Activated T-helper 2 cell treated with anti-CD3 and anti-CD28 coated beads, Interferon-gamma antibody, Interleukin-2, Interleukin-4, amounts not matched to agents 10 μg/mL and 5 μg/mL and 100 μg/mL, durations not matched to agents 14 hours and 24 hours and 36 hours (primary cell): ENCODE measurements at places on chromosomes 5 and 9. TPM values are rescaled to one million over a fixed set of nuclear protein-coding genes. Genes with fewer than 3 reads are reported as not detected.

Gene FSTL4
- total RNA-seq = 2.1 and 2.5 TPM in 2 replicates

Gene FXN
- total RNA-seq = 46.8 and 56.7 TPM in 2 replicates

Gene CDX1
- total RNA-seq = not detected in 2 replicates

Gene LAMC3
- total RNA-seq = not detected in 2 replicates

Gene WDR31
- 1.9 and 2.1 TPM in 2 replicates for total RNA-seq

Gene SPZ1
- total RNA-seq = not detected in 2 replicates

GRCh38 chr5:57887851-57888621 lies 405.4 kb upstream of the ACTBL2 start:
- no peak for DNase-seq
- H3K4me1 ChIP-seq = no peaks in the 10 kb centered on the region
- H3K27me3 ChIP-seq = peaks cover 4% of the 10 kb centered on the region
- H3K36me3 ChIP-seq = no peaks in the 10 kb centered on the region
- no peak overlapping the region for H3K4me3 ChIP-seq
- no peak overlapping the region for H3K27ac ChIP-seq

DNA sequence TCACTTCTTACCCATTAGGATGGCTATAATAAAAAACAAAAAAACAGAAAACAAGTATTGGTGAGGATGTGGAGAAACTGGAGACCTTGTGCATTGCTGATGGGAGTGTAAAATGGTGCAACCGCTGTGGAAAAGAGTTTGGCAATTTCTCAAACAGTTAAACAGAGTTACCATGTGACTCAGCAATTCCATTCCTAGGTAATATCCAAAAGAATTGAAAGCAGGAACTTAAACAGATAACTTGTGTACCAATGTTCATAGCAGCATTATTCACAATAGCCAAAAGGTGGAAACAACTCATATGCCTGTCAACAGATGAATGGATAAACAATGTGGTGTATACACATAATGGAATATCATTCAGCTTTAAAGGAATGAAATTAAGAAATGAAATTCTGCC lies 28.9 kb downstream of the DCP2 start:
- H3K27ac ChIP-seq = no peak overlapping the region
- no peak for DNase-seq
- peaks cover 13% of the 10 kb centered on the region for H3K4me1 ChIP-seq

DNA sequence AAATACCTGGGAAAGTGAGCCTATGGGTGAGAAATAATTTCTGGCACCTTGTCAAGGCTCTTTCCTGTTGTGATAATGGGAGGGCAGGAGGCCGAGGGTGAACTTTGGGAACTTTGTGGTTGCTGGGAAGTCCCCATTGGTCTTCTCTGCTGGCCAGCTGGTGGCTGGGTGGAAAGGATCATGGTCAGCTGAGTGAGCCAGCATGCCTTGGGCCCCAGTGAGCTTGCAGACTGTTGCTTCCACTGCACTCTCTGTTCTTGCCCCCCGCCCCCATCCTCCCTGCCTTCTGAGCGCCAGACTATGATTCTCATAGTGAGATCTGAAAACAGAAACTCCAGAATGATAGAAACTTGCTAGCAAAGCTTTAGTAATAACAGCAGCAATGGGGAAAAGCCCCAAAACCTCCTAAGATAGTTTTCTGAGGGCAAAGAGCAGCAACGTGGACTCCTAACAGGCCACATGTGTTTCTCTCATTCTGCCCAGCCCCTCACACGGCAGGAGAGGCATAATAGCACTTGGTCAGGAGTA lies 139.2 kb upstream of the SMARCA2 start:
- DNase-seq = no peak
- no peak overlapping the region for H3K4me3 ChIP-seq
- H3K4me1 ChIP-seq = peaks cover 19% of the 10 kb centered on the region
- no peaks in the 10 kb centered on the region for H3K36me3 ChIP-seq
- H3K27me3 ChIP-seq = peaks cover 30% of the 10 kb centered on the region

GRCh38 chr9:120110520-120110919 lies 469.4 kb downstream of the CDK5RAP2 start:
- no peak overlapping the region for H3K4me3 ChIP-seq
- H3K36me3 ChIP-seq = no peaks in the 10 kb centered on the region
- no peaks in the 10 kb centered on the region for H3K4me1 ChIP-seq
- H3K27ac ChIP-seq = no peak overlapping the region
- no peak for DNase-seq

GRCh38 chr9:78032730-78033457 lies 1.3 kb upstream of the GNAQ start:
- H3K4me3 ChIP-seq = peak overlapping the region; percentile 92
- no peak for DNase-seq
- peaks cover 5% of the 10 kb centered on the region for H3K36me3 ChIP-seq

- no peak for DNase-seq
- H3K27ac ChIP-seq = no peak overlapping the region
- H3K4me3 ChIP-seq = no peak overlapping the region
- H3K27me3 ChIP-seq = no peaks in the 10 kb centered on the region
- no peaks in the 10 kb centered on the region for H3K4me1 ChIP-seq
Observed at GRCh38 chr9:107751567-107752210, 262.1 kb upstream of the KLF4 start.

DNA sequence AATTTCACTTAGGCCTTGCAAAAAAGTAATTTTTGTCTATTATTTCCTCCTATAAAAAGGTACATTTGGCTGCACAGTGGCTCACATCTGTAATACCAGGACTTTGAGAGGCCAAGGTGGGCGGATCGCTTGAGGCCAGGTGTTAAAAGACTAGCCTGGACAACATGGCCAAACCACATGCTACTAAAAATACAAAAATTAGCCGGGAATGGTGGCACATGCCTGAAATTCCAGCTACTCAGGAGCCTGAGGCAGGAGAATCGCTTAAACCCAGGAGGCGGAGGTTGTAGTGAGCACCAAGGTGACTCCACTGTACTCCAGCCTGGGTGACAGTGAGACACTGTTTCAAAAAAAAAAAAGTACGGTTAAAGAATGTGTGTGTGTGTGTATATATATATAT lies 15.7 kb downstream of the NUP155 start:
- no peaks in the 10 kb centered on the region for H3K4me1 ChIP-seq
- H3K36me3 ChIP-seq = peaks cover 33% of the 10 kb centered on the region
- H3K4me3 ChIP-seq = no peak overlapping the region
- DNase-seq = no peak
- H3K27me3 ChIP-seq = no peaks in the 10 kb centered on the region
- no peak overlapping the region for H3K27ac ChIP-seq

DNA sequence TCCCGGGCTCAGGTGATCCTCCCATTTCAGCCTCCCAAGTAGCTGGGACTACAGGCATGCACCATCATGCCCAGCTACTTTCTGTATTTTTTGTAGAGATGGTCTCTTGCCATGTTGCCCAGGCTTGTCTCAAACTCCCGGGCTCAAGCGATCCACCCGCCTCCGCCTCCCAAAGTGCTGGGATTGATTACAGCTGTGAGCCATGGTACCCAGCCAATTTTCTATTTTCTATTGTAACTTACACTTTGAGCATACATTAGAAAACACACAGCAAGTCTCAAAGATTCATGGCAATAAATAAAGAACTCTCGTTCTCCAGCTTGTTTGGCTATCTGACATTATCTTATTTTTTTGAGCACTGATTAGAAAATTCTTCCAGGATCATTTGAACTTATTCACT lies 228.7 kb downstream of the ADAMTS6 start:
- H3K27ac ChIP-seq = no peak overlapping the region
- no peaks in the 10 kb centered on the region for H3K4me1 ChIP-seq
- no peaks in the 10 kb centered on the region for H3K36me3 ChIP-seq
- H3K27me3 ChIP-seq = no peaks in the 10 kb centered on the region
